ENCODE measurements at places on chromosomes 6 and 20.

DNA sequence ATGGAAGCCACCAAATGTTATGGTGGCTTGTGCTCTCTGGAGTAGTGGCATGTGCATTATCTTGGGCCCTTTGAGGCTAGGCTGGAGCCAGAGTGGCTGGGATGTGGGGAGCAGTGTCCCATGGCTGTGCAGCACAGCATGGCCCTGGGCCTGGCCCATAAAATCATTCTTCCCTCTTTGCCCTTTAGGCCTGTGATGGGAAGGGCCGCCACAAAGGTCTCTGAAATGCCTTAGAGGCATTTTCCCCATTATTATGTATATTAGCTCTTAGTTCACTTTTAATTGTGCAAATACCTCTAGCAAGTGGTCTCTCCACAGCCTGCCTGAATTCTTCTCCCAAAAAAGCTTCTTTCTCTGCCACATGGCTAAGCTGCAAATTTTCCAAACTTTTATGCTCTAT lies 297.3 kb upstream of the IRAK1BP1 start:
- no peak for DNase-seq

GRCh38 chr6:113971741-113972140 lies 793 bp upstream of the HDAC2 start:
- DNase-seq: no peak

- peak; percentile 24 for DNase-seq
These were observed 39.2 kb downstream of the DYNLT1 start for GRCh38 chr6:158605266-158605878.

DNA sequence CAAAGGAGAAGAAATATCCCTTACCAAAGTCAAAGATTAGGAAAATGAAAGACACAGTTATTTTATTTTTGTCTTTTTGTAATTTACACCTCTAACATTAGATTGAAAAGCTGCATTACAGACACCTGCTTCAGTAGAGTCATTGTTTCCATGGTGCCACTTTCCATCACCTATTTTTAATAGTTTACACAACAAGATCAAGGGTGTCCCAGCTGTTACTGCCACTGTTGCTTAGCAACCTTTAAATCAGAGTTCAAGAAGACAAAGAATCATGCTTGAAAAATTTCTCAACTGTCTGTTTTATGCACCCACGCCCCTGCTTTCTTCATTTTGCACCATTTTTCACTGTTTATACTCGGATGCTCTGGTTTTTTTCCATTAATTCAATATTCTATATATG lies 668.2 kb upstream of the GJE1 start:
- no peak for DNase-seq

DNA sequence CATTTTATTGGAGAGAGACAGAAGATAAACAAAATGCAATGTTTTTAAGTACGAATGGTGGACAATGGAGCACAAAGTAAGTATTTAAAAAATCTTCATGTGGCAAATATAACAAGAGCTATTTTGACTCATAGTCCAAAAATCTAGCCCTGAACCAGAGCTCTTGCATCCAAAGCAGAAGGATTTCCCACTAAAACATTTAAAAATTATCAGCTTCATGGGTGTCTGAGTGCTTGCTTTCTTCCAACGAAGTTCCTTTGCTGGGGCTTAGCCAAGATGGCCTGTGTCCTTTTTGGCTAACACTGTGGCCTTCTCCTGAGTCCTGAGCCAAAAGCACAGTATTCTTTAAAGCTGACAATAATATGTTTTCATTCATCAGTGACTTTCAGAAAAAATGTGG lies 161.7 kb downstream of the RIMS1 start:
- no peak for DNase-seq

- DNase-seq: no peak
These were observed 26.3 kb downstream of the SPDEF start for GRCh38 chr6:34529665-34530327.

DNA sequence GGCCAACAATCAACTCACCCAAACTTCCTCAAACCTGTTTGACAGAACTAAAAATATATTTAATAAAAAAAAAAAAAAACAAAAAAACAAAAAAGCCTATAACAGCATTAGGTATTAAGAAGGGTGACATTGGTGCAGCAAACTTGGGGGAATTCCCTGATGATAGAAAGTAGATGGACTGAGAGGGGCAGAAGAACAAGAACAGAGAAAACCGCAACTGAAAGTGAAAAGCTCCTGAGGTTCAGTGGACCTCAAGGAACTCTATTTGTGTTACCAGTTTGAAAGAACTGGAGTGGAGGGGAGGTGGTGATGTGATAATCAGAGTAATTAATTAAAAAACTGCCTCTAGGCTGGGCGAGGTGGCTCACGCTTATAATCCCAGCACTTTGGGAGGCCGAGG lies 53.8 kb downstream of the MACROD2 start:
- no peak for DNase-seq

DNA sequence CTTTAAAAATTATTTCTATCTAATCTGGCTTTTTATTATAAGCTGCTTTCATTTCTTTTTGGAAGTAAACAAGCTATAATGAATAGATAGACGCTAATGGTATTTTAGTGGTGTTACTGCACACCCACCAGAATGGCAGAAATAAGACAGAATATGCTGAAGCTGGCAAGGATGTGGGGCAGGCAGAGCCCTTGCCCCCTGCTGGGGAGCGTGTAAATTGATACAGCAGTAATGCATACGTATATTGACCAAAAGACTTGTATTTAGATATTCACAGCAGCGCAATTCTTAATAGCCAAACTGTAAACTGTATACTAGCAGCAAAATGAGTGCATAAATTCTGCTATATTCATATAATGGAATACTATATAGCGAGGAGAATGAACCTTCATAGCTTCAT lies 35.3 kb downstream of the TMEM181 start:
- DNase-seq: no peak

GRCh38 chr6:13097454-13097853 lies 230.9 kb downstream of the TBC1D7 start:
- DNase-seq: no peak

GRCh38 chr6:28711788-28712341 lies 186.2 kb downstream of the GPX5 start:
- DNase-seq: no peak

DNA sequence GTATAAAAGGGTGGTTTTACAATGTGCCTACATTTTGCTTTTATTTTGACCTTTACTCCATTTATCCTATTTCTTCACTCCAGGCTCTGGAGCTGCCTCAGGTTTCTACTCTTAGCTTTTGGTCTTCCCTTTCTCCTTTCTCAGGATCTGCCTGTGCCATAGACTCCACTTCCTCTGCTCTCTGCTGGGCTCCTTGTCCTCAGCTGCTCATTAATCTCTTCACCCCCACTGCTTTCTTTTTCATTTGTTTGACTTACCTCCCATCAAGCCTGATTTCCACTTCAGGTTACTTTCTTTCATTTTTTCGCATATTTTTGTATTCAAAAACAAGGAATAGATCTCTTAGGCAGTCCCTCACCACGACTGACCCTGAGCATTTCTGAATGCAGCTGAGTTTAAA lies 106.8 kb downstream of the COL19A1 start:
- no peak for DNase-seq

DNA sequence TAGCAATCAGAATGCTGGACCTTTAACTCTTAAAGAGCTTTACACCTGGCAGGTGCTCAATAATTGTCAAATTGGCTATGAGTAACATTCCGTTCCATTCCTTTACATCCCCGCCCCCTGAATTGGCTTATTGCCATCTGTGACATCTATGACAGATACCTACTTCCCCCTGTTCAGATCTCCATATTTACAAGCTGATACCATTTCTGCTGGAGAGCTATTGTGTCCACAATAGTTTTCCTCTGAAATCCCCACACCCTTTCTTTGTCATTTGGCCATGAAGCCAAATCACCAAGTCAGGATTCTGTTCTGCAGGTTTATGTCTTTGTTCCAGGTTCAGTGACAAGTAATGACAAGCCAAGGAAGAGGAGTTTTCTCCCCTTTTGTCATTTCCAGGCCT lies 3.2 kb downstream of the CDH26 start:
- DNase-seq: no peak

DNA sequence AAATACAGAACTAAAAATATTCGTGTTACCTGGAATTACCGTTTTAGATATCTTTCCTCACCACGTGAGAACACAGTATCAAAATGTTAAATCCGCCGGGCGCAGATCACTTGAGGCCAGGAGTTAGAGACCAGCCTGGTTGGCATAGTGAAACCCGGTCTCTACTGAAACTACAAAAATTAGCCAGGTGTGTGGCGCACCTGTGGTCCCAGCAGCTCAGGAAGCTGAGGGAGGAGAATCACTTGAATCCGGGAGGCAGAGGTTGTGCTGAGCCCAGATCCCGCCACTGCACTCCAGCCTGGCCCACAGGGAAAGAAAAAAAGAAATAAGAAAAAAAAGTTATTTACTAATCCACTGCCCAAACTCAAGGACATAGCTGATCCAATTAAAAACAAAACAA lies 4.8 kb upstream of the DDX43 start:
- no peak for DNase-seq

GRCh38 chr20:48025661-48026060 lies 240.4 kb upstream of the SULF2 start:
- no peak for DNase-seq

DNA sequence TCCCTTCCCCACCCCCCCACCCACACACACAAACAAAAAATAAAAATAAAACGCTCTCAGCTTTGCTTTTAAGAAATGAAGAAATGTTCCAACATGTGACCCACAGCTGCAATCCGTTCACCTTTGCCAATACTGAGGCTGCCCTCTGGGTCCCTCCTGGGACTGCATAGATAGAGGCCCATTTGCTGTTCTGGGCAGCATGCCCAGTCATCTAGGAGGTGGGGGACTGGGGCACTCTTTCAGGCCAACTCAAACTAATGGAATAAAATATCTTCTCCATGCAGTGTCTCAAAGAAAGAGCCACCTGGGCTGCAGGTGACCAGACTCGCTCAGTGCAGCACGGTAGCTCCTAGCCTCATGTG lies 79.9 kb downstream of the SLC22A3 start:
- DNase-seq: no peak

DNA sequence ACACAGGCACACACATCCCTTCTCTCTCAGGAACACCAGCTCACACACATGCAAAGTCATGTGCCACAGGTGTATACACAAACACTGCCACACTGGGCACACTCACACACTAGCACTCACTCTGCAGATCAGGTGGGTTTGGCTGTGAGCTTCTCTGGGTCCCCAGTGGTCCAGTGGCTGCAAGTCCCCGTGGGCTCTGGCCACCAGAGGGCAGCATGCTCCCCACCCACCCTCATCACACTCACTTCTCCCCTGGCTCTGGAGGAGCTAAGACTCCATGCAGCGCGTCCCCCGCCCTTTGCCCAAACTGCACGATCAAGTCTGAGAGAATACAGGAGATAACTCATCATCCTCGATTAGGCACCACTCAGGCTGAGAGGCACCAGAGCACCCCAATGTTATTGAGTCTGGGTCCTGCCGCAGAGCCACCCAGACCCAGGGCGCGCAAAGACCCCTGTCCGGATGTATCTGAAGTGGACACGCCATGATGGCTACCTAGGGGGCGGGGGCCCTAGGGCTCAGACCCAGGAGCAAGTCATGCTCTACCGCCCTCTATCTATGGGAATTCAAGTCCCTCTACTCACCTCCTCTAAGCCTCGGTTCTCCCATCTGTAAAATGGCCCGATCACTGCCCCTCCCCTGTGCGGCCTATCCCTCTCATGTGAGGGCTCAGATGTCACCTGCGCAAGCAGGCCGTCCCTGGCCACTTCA lies 90.5 kb downstream of the GRM4 start:
- peak; percentile 5 for DNase-seq
